ENCODE measurements at places on chromosomes 7 and 10.

DNA sequence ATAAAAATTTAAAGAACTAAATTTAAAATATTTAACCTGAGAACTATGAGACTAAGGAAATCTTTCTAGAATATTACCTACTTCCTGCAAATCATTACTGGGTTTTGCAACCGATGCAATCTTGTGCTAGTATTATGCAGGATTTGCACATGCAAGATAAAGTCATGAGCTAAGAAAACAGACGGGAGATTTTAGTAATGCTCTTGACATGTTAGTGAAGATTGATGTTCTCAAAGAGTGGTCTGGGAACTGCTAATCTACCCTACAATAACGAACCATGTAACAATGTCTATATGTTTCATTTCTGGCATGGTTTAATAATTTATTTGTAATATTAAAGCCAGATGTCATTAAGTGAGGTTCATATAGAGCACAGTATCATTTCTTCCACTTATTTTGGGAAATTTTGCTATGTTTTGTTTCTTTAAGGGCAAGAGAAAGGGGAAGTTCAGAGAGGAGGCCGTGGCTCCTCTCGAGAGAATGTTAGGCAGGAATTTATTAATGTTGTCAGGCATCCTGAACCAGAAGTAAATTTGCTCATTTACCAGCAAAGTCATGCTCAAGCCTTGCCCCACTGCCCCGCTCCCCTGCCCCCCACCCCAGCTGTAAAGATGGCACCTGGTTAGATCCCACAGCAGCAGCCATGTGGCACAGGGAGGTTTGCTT is 22.8 kb downstream of the LRRC17 start:
- DNase-seq, result no peak

DNA sequence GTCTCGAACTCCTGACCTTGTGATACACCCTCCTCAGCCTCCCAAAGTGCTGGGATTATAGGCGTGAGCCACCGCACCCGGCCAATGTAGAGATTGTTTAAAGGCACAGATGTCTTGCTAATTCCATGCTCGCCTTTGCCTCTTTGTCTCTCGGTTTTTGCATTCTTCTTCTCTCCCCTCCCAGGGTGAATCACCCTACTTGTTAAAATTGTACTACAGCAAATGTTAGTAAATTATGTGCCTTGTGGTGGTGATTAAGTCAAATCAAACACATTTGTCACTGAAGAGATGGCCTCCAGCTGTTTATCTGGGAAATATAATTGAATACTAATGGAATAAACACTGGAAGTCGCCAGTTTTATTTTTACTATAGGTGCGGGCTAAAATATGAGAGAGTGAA is 384.4 kb upstream of the AUTS2 start:
- DNase-seq, result no peak

GRCh38 chr7:158139499-158139898 is 448.1 kb downstream of the PTPRN2 start:
- DNase-seq, result no peak

DNA sequence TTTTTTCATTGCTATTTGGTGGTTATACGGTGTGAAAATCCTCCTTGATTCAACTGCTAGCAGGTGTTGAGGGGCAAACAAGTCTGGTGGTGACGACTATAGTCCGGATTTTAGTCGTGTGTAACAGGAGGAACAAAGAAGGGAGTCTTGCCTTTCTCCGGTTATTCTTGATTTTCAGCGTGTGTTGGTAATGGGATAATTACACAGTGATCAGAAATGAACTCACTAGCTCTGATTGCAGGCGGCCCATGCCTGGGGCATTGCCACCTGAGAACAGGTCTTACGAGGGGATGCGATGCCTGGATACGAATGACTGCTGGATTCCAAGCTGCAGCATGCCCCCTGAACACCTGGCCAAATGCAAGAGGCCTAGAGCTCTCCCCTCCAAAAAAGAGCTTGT is 72.8 kb downstream of the CAMK1D start:
- no peak for DNase-seq

GRCh38 chr7:91019686-91020385 is 244.4 kb upstream of the FZD1 start:
- DNase-seq, result no peak

DNA sequence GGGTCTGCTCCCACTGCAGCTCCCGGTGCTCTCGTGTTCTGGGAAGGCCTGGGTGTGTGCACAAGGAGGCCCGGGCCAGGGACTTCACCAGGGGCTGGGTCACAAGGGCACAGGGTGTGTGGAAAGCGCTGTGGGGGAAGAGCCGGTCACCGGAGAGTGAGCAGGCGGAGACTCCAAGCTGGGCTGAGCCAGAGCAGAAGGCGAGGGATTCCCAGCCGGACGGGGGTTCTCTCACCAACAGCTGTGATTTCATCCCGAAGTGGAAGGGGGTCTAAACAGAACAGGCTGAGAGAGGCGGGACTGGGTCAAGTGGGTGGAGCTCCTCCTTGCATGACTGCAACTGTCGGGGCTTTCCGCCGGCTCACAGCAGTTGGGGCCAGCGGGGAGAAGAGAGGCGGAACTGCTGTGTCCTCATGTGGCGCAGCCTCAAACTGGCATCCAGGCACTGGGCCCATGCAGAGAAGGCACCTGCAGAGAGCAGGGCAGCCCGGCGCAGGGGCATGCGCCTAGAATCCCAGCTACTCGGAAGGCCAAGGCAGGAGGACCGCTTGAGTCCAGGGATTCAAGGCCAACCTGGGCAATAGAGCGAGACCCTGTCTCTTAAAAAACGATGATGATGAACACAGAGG is 7.6 kb upstream of the ORAI2 start:
- peak; percentile 72 for DNase-seq

DNA sequence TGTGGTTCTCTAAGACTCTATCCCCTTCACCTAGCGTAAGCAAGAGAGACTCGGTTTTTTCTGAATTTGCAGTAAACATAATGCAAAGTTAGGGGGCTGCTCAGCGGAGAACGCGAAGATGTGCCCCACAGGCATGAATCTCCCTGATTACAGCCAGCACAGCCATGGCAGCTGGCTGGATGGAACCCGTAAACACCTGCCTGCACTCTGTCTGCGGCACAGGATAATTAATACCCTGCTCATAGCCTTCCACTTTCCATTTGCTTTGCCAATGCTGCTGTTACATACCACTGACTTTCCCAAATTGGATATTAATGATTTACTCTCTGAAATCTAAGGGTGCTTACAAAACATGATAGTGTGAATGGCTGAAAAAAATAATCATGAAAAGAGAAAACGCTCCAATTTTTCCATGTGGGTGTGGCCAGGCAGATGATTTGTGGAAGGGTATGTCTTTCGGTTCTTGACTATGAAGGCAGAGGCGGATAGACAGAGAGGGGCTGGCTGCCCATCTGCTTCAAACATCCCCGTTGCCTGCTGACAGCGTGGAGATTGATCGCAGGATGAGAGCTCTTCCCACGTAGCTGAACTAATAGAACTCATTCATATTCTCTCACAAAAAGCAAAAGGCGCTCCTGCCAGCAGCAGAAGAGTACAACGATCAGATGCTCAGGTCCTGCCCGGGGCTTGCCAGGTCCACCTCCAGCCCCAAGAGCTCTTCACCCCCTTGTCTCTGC is 193.2 kb upstream of the GHITM start:
- no peak for DNase-seq

- DNase-seq, result no peak
Measured at GRCh38 chr7:49775065-49775948, 1.9 kb downstream of the VWC2 start.

- DNase-seq, result no peak
Measured at GRCh38 chr10:45375716-45376231, 1.8 kb downstream of the ALOX5 start.

DNA sequence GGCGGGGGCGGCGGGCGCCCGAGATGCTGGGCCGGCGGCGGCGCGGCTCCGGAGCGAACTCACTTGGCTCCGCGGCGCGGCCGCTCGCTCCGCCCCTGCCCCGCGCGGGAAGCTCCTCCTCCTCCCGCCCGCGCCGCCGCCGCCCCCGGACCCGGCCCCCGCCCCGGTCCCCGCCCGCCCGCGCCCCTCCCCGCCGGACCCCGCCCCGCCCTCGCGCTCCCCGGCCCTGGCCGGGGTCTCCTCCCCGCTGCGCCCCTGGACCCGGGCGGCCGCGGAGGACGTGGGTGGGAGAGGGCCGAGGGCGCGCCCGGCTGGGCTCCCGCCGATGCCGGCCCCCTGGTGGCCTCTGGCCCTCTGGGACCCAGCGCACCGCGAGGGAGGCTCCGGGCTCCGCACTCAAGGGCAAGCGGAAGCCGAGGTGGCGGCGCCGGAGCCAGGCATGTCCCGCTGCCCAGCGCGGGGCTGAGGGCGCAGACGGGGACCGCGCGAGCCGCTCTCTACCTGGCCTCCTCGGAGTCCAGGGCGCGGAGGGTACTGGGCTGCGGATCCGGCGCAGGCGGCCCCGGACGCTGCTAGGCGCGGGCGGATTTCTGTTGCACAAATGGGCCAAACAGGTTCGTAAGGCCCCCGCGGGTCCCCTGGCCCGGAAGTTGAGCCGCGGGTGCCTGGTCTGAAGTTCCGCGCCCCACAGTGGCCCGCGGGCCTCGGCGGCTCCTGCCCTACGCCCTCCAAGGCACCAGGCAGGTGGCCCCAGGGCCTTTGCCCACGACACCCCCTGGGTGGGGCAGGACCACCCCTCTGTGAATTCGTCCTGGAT is at the start of gene TCERG1L:
TSS of gene TCERG1L (minus strand) at position 61 of the 817 bp plus-strand sequence. CDS start 86 bp downstream, outside the sequence.
- DNase-seq, result peak; percentile 15

DNA sequence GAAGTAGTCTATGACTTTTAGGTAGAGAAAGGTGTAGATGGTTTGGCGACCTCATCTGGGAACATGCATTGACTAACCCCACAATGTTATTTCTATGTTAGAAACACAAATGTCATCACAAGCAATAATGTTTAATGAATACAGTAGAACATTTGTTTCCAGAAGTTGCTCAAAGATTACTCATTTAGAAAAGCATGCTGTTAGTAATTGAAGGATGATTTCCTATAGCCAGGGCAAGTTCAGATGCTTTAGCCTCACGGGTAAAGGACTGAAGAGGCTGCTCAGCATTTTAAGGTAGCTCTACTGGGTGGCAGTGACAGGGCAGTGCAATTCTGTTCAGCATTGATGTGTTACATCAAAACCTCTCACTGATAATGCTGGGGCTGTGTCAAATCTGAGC is 199.3 kb upstream of the FZD1 start:
- no peak for DNase-seq

GRCh38 chr7:139403601-139404000 is 43.9 kb downstream of the LUC7L2 start:
- no peak for DNase-seq

DNA sequence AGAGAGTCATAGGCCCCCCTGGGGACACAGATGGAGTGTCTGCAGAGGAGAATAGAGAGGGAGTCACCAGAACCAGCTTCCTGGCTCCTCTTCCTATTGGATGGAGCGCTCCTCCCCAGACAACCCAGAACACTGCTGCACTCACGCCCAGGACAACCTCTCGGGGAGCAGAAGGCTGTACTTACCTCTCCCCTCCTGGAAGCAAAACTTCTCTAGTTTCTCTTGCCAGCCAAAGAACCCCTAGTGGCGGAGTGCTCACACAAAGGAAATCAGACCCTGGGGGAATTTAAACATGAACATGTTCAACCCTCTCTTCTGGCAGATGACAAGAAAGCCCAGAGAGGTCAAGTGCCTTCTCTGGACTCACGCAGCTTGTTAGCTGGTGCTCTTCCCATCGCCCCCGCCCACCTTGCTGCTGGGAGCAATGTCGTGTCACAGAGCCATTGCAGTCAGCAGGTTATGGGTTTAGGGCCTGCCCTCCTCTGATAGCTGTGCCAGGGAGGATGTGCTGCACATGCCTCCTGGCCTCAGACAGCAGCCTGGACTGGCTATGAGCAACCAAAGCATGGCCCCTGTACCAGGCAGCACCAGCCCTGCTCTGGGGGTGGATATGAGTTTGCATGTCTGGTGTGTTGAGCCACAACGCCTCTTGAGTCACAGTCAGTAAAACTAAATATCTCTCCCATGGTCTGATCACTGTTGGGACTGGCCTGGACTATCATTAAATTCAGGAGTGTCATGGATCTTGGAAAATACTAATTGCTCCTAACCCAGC is 84.4 kb downstream of the SLIT1 start:
- no peak for DNase-seq

GRCh38 chr10:31536302-31536701 is 217.3 kb downstream of the ZEB1 start:
- no peak for DNase-seq

- DNase-seq, result no peak
Measured at GRCh38 chr10:125216309-125216708, 55.9 kb upstream of the CTBP2 start.

- DNase-seq, result no peak
Measured at GRCh38 chr10:15658069-15658702, 61.5 kb downstream of the ITGA8 start.

DNA sequence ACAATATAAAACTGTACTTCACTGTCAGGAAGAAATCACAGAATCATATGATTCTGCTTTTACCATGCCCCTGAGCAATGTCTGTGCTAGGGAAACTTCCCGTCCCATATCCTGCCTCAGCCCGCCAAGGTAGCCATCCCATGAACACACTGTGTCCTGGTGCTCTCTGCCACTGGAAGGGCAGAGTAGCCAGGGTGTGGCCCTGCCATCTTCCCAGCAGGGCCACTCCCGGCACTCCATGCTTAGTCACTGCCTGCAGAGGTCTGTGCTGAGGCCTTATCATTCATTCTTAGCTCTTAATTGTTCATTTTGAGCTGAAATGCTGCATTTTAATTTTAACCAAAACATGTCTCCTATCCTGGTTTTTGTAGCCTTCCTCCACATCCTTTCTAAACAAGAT is 31.8 kb downstream of the AP3M1 start:
- DNase-seq, result no peak

DNA sequence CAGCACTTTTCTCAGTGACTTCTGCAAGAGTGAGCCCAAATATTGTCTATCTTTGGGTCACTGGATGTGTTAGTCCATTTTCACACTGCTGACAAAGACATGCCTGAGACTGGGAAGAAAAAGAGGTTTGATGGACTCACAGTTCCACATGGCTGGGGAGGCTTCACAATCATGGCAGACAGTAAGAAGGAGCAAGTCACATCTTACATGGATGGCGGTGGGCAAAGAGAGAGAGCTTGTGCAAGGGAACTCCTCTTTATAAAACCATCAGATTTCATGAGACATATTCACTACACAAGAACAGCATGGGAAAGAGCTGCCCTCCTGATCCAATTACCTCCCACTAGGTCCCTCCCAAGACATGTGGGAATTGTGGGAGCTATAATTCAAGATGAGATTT is 6.1 kb upstream of the HSPA12A start:
- no peak for DNase-seq

DNA sequence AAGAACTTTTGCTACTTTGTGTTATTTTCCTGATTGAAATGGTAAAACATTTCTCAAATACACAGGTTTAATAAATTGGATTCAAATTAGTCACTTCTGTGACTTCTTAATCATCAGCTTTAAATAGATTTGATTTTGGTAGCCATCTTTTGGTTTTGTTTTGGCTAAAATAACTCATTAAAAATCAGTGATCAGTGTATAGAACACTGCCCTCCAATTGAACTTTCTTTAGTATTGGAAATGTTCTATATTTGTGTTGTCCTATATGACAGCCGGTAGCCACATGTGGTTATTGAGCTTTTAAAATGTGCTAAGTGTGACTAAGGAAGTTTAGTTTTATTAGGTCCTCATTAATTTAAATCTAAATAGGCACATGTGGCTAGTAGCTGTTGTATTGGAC is 50.4 kb downstream of the GLCCI1 start:
- no peak for DNase-seq
